ENCODE measurements at places on chromosomes 1 and 21.

- DNase-seq, result no peak
Observed at GRCh38 chr21:32340863-32341848, 42.5 kb downstream of the MRAP start.

- DNase-seq, result no peak
Observed at GRCh38 chr1:89172468-89173143, 3.2 kb downstream of the GBP7 start.

- no peak for DNase-seq
Observed at GRCh38 chr1:160143695-160144094, 7.7 kb upstream of the ATP1A4 start.

DNA sequence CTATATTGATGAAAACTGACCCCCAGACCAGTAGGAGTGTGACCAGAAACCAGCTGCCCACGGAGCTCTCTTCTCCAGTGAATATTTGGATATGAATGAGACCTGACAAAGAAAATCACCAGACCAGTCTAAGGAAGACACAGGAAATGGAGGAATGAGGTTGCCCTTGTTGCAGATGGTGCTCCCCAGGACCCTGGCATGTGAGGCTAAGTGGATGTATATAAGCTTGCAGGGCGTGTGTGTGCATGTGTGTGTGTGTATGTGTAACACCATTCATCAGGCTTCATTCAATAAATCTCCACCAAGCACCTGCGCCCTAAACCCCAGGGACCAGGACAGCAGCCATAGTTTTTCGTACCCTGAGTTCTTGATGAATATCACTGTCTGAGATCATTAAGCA, 14.4 kb downstream of the PHLDA3 start:
- no peak for DNase-seq

DNA sequence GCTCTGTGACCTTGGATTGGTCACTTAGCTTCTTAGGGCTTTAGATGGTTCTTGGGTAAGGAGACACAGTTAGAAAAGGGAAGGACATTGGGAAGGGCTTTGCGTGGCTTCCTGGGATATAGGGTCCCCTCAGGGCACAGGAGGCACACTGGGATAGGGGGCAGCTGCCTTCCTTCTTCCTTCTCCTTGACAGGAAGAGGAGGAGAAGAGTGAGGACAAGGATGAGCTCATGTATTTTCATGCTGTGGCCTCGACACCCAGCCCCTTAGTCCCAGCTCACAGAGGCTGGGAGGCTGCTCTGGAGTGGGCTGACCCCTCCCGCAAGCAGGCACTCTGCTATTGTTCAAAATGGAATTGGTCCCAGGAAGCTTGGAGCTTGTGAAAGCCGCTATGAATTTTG, 45.7 kb upstream of the POU3F1 start:
- no peak for DNase-seq

- DNase-seq, result no peak
Observed at GRCh38 chr1:12615865-12616708, 1.9 kb downstream of the DHRS3 start.

DNA sequence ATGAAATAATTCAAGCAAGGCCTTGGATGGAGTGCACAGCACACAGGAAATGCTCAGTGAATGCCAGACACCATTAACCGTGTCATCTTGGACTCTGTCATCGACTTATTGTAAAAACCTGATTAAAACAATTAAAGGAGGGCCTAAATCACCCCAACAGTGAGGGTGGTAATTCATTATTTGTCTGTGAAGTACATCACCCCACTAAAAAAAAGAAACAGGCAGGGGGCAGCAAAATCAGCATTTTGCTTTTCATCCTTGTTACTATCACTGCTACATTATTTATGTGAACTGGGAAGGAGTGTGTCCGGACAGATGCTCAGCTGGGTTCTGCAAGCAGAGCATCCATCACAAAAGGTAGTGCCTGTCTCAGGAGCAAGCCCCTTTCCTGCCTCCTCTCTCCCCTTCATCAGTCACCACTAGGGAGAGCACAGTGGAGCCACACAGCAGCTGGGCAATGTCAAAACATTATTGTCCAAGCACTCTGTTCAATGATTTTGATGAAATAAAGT, 98.5 kb downstream of the RERE start:
- DNase-seq, result no peak

DNA sequence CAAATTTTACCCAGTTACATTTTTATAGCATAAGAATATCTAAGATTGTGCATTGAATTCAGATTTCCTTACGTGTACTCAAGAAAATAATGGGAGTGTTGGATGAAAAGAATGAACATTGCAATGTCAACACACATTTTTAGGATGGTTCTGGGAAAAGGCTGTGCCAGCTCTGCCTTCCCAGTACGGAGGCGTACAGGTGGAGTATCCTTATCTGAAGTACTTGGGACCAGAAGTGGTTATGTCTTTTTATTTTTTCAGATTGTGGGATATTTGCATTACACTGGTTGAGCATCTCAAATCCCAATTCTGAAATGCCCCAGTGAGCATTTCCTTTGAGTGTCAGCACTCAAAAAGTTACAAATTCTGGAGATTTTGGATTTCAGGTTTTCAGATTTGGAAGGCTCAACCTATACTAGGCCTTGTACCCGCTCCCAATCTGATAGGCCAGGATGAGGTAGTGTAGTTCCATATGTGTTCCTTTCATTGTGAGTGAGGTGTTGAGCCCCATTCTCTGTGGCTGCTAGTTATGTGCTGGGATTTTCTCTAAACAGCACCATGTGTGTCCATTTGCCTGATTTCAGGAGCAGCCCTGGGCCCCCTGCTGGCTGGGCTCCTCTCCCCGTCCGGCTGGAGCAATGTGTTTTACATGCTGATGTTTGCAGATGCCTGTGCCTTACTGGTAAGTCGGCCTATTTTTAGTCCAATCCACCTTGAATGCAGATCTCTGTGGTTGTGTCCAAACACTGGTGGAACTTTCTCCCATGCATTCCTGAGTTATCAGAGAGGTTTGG, 60.8 kb downstream of the SLC37A1 start:
- no peak for DNase-seq

All from NCI-H460 (cell line).